Esophagus muscularis mucosa (tissue), 4 donors: ENCODE measurements at places on chromosomes 13 and 19. TPM values are rescaled to one million over a fixed set of nuclear protein-coding genes. Genes with fewer than 3 reads are reported as not detected.

DNA sequence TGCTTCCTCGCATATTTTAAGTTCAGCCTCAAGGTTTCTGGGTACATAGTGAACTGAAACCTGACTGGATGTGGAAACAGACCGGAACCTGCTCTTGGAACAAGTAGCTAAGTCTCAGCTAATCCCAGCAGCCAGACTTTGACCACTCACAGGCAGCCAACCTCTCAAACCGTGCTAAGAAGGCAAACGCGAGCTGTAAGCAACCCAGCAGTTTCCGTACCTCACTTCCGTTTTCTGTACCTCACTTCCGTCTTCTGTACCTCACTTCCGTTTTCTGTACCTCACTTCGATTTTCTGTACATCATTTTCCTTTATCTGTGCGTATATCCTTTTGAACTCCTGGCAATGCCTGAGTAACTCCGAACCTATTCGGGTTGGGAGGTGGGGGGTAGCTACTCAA lies 96.8 kb downstream of the SUCLA2 start:
- H3K27ac ChIP-seq = no peak overlapping the region
- H3K27me3 ChIP-seq = no peaks in the 10 kb centered on the region
- no peaks in the 10 kb centered on the region for H3K36me3 ChIP-seq
- H3K4me3 ChIP-seq = no peak overlapping the region
- no peak for DNase-seq

GRCh38 chr19:21466627-21467026 lies 38.8 kb upstream of the ZNF429 start:
- H3K27me3 ChIP-seq = peaks cover 9% of the 10 kb centered on the region
- no peak overlapping the region for H3K4me3 ChIP-seq
- H3K36me3 ChIP-seq = no peaks in the 10 kb centered on the region
- no peak for DNase-seq
- H3K27ac ChIP-seq = no peak overlapping the region

GRCh38 chr13:45723798-45724197 lies 21.7 kb downstream of the CBY2 start:
- no peaks in the 10 kb centered on the region for H3K36me3 ChIP-seq
- no peak for DNase-seq
- H3K4me3 ChIP-seq = no peak overlapping the region
- H3K27ac ChIP-seq = no peak overlapping the region

GRCh38 chr19:56953470-56953869 lies 112.9 kb upstream of the PEG3 start:
- no peaks in the 10 kb centered on the region for H3K36me3 ChIP-seq
- no peak overlapping the region for H3K27ac ChIP-seq
- no peaks in the 10 kb centered on the region for H3K27me3 ChIP-seq
- no peak for DNase-seq
- H3K4me3 ChIP-seq = no peak overlapping the region
- H3K4me1 ChIP-seq = no peaks in the 10 kb centered on the region

The SLC10A2 gene
- total RNA-seq = not detected

DNA sequence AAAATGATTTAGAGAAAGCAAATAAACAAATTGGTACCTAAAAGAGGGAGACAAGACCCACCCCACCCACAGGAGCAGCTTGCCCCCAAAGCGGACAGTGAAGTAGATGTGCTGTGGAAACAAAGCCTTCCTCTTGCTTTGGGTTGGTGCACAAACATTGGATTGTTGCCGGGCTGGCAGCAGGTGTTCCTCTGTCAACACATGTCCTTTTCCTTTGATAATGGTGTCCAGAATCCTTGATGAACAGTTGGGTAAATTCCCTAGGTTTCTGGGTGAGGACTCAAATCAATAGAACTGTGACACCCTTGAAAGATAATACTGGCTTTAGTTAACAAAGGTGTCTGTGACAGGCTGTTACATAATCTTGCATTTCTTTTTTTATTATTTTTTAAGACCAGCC lies 311.8 kb downstream of the SPRY2 start:
- no peak overlapping the region for H3K4me3 ChIP-seq
- no peak for DNase-seq
- no peaks in the 10 kb centered on the region for H3K36me3 ChIP-seq
- no peak overlapping the region for H3K27ac ChIP-seq
- H3K4me1 ChIP-seq = no peaks in the 10 kb centered on the region

DNA sequence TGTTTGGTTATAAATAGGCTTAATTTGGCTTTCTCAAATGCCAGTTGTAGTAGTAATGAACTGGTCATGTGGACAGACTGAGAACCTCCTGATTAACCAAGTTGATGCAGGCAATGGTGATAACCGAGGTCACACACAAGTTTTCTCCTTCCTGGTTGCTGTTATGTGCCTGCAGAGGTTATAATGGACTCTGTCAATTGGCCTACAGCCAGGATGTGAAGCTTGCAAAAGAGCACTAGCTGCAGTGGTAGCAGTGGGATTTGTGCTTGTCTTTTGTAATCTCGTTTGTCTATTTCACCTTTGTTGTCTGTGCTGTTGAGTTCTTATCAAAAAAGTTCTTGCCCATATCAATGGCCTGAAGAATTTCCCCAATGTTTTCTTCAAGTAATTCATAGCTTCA lies 20.6 kb downstream of the OR10H3 start:
- no peak overlapping the region for H3K27ac ChIP-seq
- H3K4me3 ChIP-seq = no peak overlapping the region
- no peak for DNase-seq
- no peaks in the 10 kb centered on the region for H3K4me1 ChIP-seq
- peaks cover 41% of the 10 kb centered on the region for H3K27me3 ChIP-seq
- H3K36me3 ChIP-seq = no peaks in the 10 kb centered on the region

DNA sequence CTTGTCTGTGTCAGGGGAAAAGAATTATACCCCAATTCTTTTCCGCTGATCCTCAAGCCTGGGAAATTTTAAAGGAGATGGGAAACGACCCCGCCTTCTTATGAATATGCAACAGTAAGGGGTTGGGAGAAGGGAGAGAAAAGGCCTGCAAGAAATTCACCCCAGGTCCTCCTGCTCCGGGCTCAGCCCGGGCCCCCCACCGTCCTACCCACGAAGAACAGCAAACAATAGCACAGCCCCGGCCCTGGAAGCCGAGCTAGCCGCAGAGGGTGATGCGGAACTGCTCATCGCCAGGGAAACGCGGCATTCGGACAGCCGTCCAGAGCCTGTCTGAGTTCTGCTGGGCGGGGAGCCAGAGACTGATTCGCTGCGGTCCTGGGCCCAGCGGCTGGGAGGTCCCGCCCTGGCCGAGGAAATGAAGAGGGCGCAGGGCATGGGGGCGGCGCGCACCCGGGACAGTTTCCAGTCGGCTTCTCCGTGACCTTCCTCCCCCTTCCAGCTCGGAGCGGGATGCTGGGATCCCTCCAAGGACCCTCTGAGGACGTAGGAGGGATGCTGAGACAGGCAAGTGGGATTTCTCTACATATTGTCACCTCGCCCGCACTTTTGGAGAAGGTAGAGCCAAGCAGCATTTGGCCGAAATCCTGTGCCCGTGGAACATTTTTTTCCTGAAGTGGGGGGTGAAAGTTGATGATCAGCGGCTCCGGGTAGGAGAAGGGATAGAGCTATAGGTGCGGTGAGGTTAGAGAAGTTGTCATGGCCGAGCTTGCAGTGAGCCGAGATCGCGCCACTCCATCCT lies 82.3 kb upstream of the C1QTNF9B start:
- peak; percentile 92 for DNase-seq
- no peaks in the 10 kb centered on the region for H3K27me3 ChIP-seq
- H3K4me3 ChIP-seq = peak overlapping the region; percentile 60
- peak overlapping the region; percentile 48 for H3K27ac ChIP-seq

DNA sequence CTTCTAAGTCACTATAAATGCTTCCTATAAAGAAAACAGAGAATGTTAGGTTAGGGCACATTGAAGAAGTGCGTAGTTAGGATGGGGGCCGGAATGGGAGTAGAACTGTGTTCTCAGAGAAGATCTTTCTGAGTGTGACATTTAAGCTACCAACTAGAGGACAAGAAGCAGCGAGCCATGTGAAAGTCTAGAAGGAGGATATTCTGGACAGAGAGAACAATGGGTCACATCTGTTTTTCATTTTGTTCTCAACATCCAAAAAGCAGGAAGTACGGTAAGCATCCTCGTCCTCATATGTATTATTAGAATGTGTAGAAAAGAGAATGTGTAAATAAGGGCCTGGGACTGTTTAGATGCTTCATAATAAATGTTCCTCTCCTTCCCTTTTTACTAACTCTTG lies 44.5 kb upstream of the PARP4 start:
- no peak overlapping the region for H3K27ac ChIP-seq
- no peak overlapping the region for H3K4me3 ChIP-seq
- DNase-seq = no peak
- H3K4me1 ChIP-seq = no peaks in the 10 kb centered on the region

- H3K4me3 ChIP-seq = no peak overlapping the region
- H3K27ac ChIP-seq = no peak overlapping the region
- H3K27me3 ChIP-seq = peaks cover under 1% of the 10 kb centered on the region
- no peak for DNase-seq
- H3K4me1 ChIP-seq = no peaks in the 10 kb centered on the region
Observed at GRCh38 chr19:46063201-46063600, 22.4 kb upstream of the IGFL4 start.

GRCh38 chr19:1453525-1454364 lies 3.8 kb downstream of the APC2 start:
- DNase-seq = no peak
- H3K4me3 ChIP-seq = no peak overlapping the region
- no peaks in the 10 kb centered on the region for H3K36me3 ChIP-seq
- H3K27me3 ChIP-seq = peaks cover 97% of the 10 kb centered on the region
- peaks cover 44% of the 10 kb centered on the region for H3K4me1 ChIP-seq
- peak overlapping the region; percentile 18 for H3K27ac ChIP-seq

DNA sequence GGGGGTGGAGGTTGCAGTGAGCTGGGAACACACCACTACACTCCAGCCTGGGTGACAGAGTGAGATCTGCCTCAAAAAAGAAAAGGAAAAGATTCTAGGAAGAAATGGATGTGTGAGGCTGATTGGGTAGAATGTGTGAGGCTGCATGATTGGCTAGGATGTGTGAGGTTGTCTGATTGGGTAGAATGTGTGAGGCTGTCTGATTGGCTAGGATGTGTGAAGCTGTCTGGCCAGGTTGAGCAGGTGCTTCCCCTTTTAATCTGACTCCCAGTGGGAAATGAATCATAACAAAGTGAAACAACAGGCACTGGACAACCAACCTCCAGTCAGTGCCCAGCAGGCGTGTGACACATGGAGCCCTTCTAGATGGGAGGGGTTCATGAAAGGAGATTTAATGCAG lies 14.7 kb downstream of the C13orf46 start:
- H3K36me3 ChIP-seq = no peaks in the 10 kb centered on the region
- H3K4me3 ChIP-seq = no peak overlapping the region
- H3K27ac ChIP-seq = no peak overlapping the region
- no peaks in the 10 kb centered on the region for H3K4me1 ChIP-seq
- no peak for DNase-seq
- H3K27me3 ChIP-seq = no peaks in the 10 kb centered on the region

- DNase-seq = no peak
- H3K27ac ChIP-seq = peak overlapping the region; percentile 68
- no peak overlapping the region for H3K4me3 ChIP-seq
- H3K4me1 ChIP-seq = peaks cover 95% of the 10 kb centered on the region
Observed at GRCh38 chr19:18499055-18499775, 22.7 kb downstream of the ELL start.

DNA sequence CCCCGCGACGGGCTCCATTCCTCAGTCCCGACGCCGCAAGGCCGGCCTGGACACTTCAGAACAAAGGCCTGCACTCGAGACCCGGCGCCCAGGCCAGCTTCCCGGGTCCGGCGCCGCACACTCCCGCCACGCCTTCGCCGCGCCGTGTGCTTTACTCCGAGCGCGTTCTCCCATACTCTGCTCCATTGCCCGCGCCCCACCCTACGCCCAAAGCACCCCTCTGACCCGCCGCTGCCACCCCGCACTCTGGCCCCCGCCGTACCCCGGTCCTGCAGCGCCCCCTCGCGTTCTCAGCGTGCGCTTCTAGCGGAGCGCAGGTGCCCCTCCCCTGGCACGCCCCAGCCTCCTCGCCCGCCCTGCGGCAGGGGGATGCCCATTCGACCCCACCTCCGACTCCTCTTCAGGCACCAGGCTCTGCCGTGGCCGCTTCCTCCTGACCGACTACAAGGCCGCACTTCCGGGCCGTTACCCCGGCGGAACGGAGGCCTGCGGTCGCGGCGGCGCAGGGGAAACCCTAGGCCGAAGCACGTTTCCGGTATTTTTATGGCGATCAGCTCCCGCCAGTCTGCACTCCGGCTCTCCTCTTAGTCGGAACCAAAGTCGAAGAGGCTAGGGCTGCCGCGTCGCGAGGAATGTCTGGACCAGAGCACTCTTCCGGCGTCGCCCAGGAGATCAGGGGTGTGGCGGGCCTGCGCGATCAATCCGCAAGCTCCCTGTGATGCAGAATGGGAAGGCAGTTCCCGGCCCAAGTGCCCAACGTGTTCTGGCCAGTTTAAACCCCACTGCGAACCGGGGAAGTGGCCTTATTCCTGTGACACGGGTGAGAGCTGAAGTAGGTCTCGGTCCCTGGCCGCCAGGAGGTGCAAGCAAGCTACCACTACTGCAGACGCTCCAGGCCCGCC lies at the start of gene ZBTB45:
ZBTB45 (minus strand) TSS at position 456 of the 902 bp plus-strand sequence. CDS start 2,137 bp downstream, outside the sequence.
- H3K27me3 ChIP-seq = no peaks in the 10 kb centered on the region
- peaks cover 26% of the 10 kb centered on the region for H3K36me3 ChIP-seq
- DNase-seq = peak; percentile 98
- peaks cover 55% of the 10 kb centered on the region for H3K4me1 ChIP-seq

The GRIN2D gene
- total RNA-seq = 0.42 TPM

- no peaks in the 10 kb centered on the region for H3K27me3 ChIP-seq
- no peak overlapping the region for H3K27ac ChIP-seq
- H3K36me3 ChIP-seq = no peaks in the 10 kb centered on the region
- no peaks in the 10 kb centered on the region for H3K4me1 ChIP-seq
- H3K4me3 ChIP-seq = no peak overlapping the region
Observed at GRCh38 chr13:46183018-46183946, 1.3 kb upstream of the LCP1 start.

- H3K4me3 ChIP-seq = no peak overlapping the region
- DNase-seq = no peak
- no peaks in the 10 kb centered on the region for H3K36me3 ChIP-seq
- peak overlapping the region; percentile 99 for H3K27ac ChIP-seq
- H3K4me1 ChIP-seq = peaks cover 76% of the 10 kb centered on the region
- H3K27me3 ChIP-seq = no peaks in the 10 kb centered on the region
Observed at GRCh38 chr13:110300090-110300815, 6.7 kb downstream of the COL4A1 start.

DNA sequence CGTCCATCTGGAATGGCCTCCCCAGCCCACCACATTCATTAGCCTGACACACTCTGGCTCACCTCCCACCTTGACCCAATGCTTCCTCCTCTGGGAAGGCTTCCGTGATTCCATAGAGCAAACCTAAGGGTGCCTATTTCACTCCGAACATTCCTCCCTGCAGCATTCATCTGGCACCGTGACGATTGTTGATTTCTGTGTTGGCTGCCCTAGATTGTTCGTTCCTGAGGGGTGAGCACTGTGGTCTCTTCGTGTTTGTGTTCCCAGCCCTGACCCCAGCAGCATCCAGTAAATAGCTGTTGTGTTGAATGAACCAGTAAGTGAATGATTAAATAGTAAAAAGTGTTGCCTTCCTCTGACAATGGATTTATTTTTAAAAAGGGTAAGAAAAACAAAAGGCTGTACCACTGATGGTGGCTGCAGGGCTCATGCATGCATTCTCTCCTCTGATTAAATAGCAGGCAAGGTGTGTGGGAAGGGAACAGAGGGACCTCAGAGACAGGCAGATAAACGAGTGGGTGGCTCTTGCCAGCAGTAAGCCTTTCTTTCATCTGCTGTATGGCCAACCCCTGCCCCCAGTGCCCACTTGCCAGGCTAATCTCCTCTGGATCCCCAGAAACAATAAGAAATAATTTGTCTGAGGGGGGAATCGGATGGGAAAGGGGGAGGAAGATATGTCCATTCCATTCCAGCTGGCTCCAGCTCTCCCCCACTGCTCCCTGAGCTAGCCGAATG lies 48.4 kb upstream of the CACNA1A start:
- no peak overlapping the region for H3K27ac ChIP-seq
- DNase-seq = no peak
- no peaks in the 10 kb centered on the region for H3K27me3 ChIP-seq
- H3K36me3 ChIP-seq = no peaks in the 10 kb centered on the region
